Stimulated activated CD4-positive, alpha-beta T cell treated with anti-CD3 and anti-CD28 coated beads, Interleukin-1b, Interleukin-23, amount 100 ng/mL, for 4 hours (primary cell): ENCODE measurements at places on chromosomes 6 and 20.

DNA sequence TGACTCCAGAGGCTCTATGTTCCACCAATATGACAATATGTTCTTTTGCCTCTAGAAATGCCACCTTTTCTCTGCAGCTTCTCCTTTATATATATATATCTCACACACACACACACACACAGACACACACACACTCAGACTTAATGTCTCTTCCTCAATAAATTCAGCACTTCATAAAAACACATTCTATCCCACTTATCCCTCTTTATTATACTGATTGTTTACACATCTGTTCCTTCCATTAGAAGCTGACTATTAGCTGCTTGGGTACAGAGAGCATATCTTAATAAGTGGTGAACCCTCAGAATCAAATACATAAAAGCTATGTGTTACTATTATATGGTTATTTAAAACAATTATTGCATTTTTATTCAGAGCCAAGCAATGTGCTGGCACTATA, 23.3 kb downstream of the NRSN1 start:
- no peak for DNase-seq

DNA sequence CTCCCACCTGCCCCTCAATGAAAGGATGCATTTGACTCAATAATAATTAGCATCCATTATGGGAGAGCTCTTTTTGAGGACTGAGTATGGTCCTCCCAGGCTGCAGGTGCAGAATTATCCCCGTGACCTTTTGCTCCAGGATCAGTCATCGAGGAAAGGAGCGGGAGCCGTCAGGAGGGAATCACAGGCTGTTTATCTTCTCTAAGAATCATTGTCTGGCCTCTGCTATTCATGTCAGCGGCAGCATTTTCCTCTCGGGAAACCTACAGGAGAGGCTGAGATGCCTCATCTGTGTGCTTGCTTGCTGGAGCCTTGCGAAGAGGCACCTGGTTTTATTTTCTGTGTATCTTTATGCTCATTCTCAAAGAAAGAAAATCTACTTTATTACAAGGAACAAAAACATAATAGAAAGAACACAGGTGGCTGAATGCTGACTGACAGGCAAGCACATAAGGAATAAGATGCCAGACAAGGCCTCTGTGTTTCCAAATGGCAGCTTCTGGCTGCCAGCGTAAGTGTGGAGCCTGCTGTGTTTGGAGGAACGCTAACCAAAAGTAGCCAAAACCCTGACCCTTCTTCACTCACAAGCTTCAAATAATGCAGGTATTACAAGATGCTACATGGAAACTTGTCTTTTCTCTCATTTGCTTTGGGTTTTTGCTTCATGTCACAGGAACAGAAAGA, 539.1 kb upstream of the MARCKS start:
- no peak for DNase-seq

GRCh38 chr6:158609455-158610155, 34.9 kb downstream of the DYNLT1 start:
- DNase-seq: no peak

DNA sequence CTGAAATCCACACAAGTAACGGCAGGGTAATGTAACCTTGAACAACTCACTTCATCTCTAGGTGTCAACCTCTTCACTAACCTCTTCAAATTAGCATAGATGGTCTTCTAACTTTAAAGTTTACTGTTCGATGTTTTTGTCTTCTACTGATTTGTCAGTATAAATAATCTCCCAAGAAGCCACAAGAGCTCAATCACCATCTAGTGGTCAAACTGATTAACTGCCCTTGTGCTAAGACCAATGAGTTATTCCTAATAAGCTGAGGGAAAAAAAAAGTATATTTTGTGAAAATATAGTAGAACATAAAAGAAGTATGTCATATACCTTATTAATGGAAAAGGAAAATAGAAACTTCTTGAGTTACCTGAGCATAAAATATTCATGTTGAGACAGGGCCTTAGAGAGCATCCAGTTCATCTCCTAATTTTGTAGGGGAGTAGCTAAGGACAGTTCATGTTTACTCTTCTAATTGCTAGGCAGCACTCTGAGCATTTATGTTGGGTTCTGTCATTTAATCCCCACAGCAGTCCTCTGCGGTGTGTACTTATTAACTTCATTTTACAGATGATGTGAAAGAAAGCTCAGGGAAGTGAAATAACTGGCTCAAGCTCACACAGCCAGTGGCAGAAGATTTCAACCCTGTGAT, 317.1 kb downstream of the ESR1 start:
- DNase-seq: no peak

DNA sequence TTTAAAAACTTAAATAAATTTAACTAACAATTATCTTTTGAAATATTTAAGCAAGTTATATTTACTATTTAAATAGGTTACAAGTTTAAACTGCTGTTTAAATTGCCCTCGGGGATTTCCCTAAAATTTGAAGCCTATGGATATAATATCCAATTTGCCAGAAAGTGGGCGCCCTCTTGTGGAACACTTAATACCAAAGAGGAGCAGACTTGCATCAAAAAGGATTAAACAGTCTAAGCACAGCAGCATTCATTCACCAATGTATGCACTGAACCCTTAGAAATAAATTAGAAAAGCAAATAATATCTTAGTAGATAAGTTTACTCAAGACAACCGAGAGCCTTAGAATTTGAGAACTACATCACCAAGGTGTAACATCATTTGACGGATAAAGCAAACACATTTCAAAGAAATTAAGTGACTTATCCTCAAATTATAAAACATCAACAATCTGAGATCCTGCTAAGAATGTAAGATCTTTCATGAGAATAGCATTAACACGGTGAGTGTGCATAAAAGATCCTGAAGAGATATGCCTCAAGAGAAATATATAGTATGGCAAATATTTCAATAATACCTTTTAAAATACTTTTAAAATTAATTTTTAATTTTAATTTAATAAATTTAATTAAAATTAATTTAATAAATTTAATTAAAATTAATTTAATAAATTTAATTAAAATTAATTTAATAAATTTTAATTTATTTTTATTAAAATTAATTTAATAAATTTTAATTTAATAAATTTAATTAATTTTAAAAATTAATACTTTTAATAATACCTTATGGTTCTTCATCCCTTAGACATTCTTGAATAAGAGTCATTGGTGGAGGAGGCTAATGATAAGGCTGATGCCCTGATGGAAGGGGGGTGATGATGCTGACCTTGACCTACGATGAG, 11.5 kb upstream of the MEP1A start:
- no peak for DNase-seq

DNA sequence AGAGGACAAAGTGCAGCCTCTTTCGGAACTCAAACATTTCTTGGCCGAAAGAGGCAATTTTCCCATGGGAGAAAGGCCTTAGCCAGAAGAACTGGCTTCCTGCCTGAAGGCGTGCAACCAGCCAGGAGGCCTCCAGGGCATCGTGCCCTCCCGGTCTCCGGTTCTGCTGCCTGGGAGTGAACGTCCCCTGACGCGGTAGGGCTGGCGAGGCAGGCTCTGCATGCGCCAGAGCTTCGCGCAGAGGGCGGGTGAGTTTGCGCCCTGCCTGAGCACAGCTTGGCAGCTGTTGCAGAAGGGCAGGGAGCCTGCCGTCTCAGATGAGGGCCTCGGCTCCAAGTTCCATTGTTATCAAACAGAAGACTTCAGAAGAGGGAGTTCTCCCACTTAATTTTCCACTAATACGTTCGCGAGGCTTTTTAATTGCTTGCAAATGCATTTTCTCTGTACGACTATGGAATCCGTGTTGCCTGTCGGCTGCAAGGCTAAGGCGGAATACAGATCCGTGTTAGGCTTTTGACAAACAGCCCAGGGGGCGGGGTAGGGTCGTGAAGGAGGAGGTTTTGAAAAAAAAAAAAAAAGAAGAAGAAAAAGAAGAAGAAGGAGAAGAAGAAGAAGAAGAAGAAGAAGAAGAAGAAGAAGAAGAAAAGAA, 5.5 kb upstream of the TFAP2D start:
- DNase-seq: no peak

DNA sequence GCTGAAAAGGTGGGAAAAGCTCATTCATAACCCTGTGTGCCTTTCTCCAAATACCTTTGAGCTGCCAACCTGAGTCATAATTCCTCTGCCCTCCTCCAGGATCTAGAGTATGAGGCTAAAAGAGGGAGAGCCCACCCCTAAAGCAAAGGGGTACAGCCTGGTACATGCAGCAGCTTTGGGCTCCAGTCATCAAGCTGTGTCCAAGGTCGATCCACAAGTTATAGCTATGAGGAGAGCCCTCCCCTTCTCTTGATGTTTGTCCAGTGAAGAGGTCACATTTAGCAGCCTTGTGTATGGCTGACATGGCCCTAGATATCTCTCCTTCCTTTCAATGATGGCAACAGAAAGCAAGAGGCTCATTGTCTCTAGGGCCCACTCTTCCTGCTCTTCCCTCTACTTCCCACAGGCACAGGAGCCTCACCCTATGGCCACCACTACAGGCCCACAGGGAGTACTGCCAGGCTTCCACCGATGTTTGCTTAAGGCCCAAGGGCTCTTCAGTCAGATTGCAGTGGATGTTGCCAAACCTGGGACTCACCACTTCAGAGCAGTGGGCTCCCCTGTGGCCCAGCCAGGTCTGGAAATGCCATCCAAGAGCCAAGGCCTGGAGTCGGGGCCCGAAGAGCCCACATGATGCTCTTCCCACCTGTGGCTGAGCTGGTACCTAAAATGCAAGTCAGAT, 176.8 kb downstream of the CD83 start:
- no peak for DNase-seq
